ENCODE measurements at places on chromosomes 7 and 10.
A peak's percentile ranks its signal among the peaks of the same experiment; 100 is the strongest.

DNA sequence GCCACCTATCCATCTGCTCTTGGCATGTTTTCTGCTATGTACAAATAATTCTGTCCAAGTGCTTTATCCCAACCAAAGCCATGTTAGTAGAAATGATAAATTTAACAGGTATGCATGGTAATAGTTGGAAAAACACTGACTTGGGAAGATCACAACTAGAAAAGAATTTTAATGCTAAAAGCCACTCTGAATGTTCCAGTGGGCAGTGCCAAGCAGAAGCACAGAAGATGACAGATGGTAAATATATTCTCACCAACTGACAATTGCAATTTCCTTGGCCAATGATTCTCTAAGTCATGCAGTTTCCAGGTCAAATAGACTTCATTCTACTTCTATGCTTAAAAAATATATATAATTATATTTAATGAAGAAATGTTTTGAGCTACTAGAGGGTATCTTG, 83.6 kb upstream of the SEMA3C start:
- DNase-seq, result no peak

- DNase-seq, result no peak
Measured at GRCh38 chr7:27997188-27997707, 183.3 kb downstream of the JAZF1 start.

DNA sequence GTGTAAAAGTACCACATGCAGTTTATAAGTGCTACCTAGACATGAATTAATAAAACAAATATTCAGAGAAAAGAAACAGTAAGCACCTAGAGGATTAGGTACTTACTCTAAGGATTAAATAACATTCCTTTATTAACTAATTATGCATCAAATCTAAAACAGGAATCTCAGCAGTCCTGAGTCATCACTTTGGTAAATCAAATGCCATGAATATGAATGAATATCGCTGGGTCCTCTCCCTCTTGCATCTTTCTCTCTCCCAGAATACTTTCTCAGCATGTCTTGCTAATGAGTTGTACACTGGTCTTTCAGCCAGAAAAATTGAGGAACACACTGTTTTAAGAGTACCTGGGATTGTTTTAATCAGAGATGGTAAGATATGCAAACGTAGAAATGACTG, 225.5 kb upstream of the NFE2L3 start:
- DNase-seq, result no peak

DNA sequence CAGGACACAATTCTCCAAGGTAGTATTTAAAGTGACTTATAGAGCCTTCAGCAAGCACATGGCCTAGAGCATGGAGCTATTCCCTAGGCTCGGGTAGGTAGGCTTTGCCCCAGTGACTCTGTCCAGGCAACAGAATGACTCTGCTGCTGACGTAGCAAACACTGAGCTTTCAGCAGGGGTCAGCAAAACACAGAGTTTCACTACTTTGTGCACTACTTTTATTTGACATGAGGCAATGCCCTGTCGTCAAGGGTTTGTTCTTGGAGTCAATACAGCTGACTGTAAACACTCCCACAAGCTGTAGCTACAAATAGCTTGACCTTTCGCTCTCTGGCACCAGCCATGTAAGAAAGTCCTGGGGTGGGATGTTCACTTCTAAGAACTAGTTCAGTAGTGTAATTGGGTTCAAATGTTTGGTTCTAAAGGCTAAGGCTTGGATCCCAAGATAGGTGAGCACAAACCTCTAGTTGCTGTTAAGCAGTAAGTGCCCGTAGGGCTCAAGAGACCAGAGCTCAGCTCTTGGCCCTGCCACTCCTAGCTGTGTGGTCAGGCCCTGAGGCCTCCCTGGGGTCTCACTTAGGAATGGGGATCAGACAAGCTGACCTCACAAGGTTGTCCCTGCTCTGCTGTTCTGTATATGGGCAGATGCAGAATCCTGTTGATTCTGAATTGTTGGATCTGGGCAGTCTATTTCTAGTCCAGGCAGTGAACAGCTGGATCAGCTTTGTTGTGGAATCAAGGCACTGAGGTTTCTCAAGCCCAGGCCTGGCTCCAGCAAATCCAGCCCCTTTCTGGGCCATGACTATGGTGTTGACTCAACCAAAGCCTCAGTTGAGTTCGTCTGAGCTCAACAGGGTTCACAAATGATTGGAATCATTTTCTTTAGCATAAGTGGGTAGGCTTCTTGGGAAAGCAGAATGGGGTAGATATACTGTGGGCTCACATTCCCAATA, 10.7 kb downstream of the NODAL start:
- peak; percentile 54 for DNase-seq

DNA sequence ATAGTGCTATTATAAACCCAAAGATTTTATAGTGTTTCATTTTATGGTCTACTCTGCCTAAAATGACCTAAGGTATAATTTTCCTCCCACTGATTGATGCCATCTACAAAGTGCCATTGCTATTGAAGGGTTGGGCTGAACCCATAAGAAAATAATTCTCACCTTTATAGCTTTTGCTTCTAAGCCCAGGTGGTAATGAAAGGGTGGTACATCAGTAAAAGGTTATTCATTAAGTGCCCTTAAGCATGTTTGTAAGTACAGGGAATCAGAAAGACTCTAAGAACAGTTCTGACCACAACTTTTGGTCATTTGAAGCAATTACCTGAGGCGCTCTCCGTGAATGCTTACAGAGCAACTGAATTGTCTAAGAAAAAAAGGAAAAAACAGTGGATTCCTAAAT, 1247.3 kb downstream of the NXPH1 start:
- DNase-seq, result no peak

- no peak for DNase-seq
Measured at GRCh38 chr10:113736576-113736975, 14.9 kb upstream of the PLEKHS1 start.

DNA sequence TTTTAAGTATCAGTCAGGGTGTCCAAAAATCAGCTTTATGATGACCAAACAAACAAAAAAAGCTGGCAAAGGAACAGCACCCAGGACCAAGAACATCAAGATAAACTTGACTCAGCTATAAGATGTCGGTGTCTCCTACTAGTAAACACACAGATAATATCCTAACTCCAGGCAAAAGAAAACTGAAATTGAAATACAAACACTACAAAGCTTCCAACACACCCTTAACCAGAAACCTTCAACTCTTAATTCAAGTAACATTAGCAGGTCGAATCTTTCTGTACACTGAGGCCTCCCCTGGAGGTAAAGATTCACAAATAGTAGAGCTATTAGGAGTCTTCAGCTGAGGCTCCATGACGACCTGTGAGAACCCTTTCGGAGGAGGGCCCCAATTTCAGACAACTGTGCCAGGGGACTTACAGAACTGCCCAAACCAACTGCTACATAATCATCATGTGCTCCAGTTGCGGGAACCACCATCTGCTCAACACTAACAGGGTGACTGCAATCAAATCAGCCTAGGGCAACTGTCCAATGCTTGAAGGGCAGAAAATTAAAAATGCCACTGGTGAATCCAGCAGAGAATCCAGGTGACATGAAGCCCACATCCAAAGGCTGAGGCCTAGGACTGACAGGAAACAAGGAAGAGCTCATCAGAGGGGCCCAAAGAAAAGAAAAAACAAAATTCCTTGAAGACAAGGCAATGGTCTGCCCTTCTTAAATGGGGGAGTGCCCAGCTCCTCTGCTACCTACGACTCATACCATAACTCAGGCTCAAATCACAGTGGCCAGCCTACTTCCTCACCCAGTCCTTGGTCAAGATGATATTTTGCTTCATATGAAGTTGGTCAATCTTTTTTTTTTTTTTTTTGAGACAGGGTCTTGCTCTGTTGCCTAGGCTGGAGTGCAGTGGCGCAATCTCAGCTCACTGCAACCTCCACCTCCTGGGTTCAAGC, 20.0 kb downstream of the XPNPEP1 start:
- no peak for DNase-seq

DNA sequence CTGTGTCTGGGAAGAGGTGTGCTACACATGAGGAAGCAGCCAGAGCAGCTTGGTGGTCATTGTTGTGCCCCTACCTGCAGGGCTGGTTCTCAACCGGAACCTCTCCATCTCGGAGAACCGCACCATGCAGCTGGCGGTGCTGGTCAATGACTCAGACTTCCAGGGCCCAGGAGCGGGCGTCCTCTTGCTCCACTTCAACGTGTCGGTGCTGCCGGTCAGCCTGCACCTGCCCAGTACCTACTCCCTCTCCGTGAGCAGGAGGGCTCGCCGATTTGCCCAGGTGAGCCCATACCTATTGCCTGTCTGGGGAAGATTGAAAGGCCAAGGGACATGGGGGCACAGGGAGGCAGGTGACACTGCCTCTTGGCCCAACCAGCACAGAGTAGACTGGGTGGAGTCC, 29.3 kb upstream of the CSGALNACT2 start:
- no peak for DNase-seq

- DNase-seq, result no peak
Measured at GRCh38 chr10:48792121-48792520, 107.4 kb downstream of the WDFY4 start.

DNA sequence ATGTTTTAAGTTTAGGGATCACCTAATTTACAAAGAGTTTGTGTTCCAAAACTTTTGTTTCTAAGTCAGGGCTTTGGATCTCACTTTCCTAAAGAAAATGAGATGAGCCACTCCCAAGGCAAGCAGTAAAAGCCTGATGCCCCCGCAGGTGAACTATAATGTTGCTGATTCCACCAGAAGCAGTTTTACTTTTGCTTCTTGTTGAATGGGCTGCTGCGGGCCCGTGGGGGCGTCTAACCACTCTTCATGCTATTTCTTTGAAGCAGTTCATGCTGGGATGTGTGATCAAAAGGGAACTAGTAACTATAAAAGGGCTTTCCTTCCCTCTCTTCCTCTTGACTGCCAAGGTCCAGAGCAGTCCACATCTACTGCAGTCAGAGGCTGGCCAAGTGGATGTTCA, 118.7 kb upstream of the NEBL start:
- DNase-seq, result no peak

- no peak for DNase-seq
Measured at GRCh38 chr7:54680377-54681005, 78.5 kb downstream of the SEC61G start.

- DNase-seq, result no peak
Measured at GRCh38 chr10:89392974-89393373, 551 bp downstream of the IFIT1 start.

- DNase-seq, result no peak
Measured at GRCh38 chr7:54996391-54996790, 22.4 kb upstream of the EGFR start.

- DNase-seq, result no peak
Measured at GRCh38 chr7:44775383-44776107, 20.9 kb upstream of the PPIA start.

- peak; percentile 56 for DNase-seq
Measured at GRCh38 chr10:73940634-73941221, 29.8 kb downstream of the PLAU start.

GRCh38 chr7:109545686-109546085, 976.0 kb downstream of the DNAJB9 start:
- DNase-seq, result no peak

DNA sequence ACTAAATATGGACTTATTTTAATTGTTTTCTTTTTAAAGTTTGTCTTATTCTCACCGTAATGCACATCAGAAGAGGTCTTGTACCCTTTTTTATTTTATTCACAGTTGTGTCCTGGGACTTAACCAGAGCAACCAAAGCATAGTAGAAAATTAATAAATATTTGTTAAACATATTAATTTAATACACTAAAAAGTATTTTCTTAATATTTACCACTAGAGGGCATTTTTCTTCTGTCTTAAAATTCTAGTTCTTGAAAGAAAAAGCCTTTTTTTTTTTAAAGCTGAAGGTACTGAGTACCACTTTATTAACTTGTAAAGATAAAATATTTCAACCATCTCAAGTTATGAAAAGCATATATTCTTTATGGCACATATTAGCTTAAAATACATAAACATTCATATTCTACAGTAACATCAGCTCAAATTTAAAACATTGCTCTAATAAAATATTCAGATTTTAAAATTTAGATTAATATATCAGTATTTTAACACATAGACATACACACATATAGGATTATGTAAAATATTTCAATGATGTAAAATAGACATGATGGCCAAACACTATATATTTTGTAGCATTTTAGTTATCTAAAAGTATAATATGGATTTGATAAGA, 260.4 kb downstream of the SEMA3A start:
- no peak for DNase-seq

DNA sequence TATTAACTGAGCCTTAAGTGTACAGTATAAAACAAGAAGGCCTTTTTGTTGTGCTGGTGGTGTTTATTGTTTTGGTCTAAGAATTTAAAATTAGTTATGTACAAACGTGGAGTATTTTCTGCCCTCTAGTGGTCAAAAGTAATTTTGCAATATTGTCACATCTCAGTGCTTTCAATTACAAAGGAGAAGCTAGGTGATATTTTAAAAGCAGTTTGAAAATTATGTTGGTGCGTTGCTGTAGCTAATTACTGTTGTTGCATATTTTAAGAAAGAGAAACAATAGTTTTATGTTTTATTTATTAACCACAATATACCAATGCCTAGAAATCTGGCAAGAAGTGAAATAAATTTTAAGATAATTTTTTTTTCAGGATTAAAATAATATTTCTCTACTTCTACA, 11.4 kb downstream of the NPVF start:
- DNase-seq, result peak; percentile 34

- DNase-seq, result no peak
Measured at GRCh38 chr7:29424984-29425309, 138.7 kb upstream of the PRR15 start.

DNA sequence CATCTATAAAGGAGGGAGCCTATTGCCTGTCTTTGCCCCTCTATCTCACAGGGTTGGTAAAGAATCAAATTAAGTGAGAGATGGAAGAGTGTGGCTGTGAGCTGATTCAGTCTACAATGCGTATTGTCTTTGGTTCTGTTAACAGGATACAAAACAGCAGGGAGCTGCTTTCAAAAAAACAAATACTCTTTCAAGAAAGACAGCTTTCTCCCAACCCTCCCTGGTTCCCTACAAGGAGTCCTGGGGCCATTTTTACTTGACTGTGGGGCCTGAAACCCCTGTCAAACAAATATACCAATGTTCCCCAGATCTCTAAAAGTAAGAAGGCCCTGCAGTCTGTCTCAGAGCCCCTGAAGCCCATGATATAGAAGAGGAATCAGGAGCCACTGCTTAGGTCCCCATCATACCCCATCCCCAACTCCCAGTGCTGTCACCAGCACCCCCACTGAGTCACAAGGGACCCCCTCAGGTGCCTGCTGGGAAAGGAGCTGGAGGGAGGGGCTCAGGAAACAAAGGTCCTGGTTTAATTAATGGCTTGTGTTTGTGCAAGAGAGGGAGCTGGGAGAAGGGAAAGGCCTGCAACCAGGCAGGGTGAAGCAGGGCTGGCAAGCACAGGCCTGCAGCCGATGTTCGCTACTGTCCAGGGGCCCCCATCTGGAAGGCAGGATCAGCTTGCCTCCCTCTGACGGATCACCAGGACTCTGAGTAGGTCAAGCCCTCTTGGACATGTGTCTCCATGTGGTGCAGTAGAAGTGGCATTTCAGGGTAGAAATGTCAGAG, 182.0 kb upstream of the GHITM start:
- no peak for DNase-seq

DNA sequence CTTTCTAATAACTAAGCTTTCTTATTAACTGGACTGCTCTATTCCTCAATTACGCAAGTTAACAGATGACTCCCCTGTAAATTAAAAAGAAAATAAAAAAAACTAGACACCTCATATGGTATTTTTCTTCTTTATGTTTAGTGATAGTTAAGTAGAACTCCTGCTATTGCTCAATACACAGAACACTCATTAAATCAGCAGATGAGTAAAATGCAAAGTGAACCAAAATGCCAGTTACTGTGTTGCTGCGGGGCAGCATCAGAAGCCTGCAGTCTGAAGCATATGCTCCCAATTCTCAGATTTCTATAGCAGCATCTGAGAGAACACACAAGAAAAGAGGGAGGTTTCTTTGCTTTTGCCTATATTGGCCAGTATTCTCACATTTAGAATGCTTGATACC, 28.4 kb downstream of the CDK6 start:
- no peak for DNase-seq

- DNase-seq, result no peak
Measured at GRCh38 chr7:139630643-139631519, 107.4 kb downstream of the CLEC2L start.
